ENCODE measurements at places on chromosomes 16 and 17.

DNA sequence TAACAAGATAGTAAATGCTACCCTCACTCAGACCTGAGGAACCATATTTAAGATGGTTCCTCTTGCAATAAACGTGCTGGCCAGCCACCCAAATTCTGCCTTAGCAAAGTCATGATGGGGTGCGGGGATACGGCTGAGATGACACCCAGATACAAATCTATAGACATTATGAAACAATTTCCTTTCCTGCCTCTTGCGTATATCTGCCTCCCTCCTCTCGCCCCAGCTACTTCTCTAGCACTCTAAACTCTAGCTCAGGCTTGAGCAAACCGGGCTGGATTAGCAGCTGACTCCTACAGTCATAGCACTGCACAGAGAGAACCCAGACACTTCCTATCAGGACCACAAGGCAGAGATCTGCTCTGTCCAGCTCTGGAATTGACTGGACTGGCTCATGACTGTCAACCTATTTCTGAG, 22.3 kb downstream of the CD300LF start:
- DNase-seq, result no peak

DNA sequence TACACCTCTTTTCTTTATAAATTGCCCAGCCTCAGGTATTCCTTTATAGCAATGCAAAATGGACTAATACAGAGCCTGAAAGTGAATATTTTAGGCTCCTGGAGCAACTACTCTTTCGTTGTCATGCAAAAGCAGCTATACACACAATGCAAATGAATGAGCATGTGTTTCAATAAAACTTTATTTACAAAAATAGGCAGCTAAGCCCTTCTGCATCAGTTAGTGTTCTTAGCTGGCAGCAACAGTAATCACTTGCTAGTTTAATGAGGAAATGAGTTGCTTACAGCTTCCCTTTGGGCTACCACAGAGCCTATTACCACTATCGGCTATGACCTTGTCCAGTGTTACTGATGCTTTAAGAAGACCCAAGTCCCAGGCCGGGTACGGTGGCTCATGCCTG, 402.9 kb downstream of the XYLT1 start:
- DNase-seq, result no peak

DNA sequence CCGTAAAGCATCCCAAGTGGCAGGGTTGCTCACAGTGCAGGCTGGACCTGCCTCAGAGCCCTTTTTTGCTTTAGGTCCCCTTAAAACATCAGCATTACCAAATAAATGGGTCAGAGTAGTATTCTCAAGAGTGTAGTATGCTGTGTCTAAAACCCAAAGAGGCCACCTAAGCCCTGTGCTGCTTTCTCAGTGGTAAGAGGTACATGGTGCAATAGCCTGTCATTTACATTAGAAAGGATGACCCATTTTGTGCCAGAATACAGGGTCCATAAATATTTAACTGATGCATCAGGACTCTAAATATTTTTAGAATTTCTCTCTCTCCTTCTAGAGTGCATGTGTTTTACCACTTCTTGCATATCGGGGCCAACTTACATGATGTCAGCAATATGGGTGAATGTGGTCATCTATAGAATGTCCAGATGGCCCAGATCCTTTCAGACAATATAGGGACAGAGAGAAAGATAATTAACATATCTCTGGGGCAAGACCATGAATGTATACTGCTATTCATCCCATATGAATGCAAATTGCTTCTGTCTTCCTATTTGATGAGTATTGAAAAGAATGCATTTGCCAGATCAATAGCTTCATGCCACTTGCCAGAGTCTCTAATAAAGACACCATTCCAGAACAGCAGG, 329.2 kb downstream of the PMP22 start:
- DNase-seq, result no peak

DNA sequence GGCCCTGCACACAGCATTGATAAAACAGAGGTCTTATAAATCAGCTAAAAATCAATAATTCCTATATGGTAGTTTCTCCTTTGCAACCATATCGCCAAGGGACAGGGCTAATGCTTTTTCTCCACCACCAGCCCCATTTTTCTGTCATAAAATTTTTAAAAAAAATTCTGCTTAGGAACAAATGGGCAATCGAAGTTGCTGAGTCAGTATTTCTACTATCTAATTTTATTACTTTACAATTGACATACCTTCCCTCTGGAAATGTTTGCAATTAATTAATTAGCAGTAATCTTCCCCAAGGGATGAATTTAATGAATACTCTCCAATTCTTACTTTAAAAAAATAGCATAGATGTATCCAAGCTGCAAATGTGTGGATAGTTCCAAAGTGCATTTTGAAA, 1.7 kb upstream of the IRX6 start:
- no peak for DNase-seq

DNA sequence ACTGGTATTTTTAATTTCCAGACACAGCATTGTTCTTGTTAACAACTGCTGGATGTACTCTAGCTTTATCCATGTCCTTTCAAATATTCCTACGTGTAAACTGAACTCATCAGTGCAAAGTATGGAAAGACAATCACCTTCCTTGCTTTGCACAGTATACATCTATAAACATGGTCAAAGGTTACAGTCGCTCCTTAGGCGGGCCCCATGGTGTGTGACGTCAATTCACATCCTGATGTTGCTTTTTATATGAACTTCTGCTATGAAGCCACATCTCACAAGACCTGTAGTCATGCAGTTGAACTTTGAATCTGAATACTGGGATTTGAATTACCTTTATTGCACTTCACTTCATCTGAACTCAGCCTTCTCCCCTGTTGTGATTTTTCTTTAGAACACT, 447.6 kb upstream of the PSMD7 start:
- no peak for DNase-seq

- no peak for DNase-seq
Observed at GRCh38 chr17:17837966-17838962, 1.5 kb upstream of the SREBF1 start.

GRCh38 chr17:65193305-65193704, 56.1 kb downstream of the RGS9 start:
- no peak for DNase-seq

GRCh38 chr16:50697881-50698767, 4.7 kb downstream of the NOD2 start:
- DNase-seq, result no peak

DNA sequence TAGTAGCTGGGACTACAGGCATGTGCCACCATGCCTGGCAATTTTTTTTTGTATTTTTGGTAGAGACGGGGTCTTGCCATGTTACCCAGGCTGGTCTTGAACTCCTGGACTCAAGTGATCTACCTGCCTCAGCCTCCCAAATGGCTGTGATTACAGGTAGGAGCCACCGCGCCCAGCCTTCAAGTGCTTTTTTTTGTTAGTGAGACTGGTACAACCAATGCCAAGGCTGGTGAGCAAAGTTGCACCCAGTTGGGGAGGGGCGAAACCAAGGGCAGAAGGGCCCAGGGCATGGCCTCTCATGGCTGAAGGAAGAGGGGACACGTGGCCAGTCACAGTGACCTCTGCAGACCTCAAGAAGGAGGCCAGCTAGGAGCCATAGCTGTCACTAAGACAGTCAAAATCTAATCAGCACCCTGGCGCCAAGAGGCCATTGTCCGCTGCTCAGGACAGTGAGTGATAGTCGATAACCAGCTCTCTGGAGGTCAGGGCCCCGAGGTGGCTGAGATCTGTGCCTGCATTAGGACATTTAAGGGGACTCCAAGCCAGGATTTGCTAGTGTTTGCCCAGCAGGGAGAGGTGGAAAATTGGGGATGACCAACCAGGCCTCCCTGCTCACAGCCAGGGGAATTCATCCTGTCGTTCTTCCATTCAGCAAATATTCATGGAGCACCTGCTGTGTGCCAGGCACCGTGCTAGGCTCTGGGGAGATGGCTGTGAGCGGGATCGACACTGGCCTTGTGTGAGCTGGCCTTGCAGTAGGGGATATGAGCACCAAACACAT, 10.2 kb downstream of the IL4R start:
- no peak for DNase-seq

- no peak for DNase-seq
Observed at GRCh38 chr17:2856727-2857126, 60.5 kb downstream of the RAP1GAP2 start.

- DNase-seq, result no peak
Observed at GRCh38 chr17:77824780-77825280, 133.7 kb upstream of the TNRC6C start.

DNA sequence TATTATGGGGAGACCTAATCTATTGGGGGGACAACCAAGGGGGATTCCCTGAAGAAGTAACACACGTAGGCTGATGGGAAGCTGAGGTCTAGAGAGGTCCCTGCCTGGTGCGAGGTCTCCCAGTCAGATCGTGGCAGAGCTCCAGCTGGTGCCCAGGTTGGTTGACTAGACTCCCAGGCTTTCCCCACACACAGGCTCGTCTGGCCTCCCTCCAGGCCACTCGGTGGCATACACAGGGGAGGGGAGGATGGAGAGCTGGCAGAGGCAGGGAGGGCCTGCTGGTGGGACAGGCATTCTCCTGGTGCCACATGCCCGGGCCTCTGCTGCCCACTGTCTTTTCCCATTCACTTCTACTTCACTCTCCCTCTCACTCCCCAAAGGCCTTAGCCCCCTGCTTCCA, 8.5 kb upstream of the SOCS3 start:
- no peak for DNase-seq

- DNase-seq, result no peak
Observed at GRCh38 chr17:10614536-10615155, 42.5 kb downstream of the MYH3 start.

GRCh38 chr16:4612474-4612931, 2.2 kb downstream of the UBALD1 start:
- no peak for DNase-seq
